Amniotic epithelial cell (primary cell): ENCODE measurements at places on chromosomes 6 and 20.

- DNase-seq: no peak
Measured at GRCh38 chr20:64159711-64160110, 4.5 kb upstream of the MYT1 start.

- DNase-seq: no peak
Measured at GRCh38 chr20:16537025-16537665, 36.1 kb downstream of the KIF16B start.

DNA sequence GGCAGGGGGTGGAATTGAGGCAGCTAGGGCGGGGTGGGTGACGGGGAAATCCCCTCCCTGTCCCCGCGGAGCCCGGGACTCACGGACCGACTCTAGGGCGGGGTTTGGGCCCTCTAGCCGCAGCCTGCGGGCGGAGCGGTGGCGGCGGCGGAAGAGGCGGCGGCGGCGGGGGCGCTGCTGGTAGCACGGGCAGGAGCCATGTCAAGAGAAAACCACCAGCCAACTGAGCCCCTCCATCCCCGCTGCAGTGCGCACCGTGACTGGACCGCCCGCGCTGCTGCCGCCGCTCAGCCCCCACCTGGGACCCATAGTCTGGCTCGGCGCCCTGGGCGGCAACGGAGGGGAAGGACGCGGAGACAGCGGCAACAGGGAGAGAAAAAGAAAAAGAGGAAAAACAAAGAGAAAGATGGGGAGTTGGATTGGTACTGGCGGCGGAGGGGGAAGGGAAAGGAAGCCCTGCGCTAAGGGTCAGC lies 1.2 kb upstream of the C6orf62 start:
- DNase-seq: no peak

DNA sequence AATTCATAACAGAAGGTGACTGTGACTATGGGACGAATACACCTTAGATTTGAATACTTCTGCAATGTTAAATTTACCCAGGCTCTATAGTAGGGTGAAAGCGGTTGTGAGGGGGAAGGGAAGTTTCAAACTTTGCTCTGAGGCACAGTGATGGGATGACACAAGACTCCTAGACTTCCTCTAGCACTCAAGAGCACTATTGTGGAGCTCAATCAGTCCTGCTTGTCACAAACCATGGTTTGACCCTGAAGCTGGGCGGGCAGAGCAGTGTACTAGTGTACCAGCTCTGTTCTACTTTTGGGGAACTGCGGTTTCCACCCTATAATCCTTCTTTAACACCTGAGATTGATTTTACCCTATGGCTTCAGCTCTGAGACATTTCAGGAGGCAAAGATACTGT lies 17.1 kb downstream of the TRIM27 start:
- no peak for DNase-seq

- no peak for DNase-seq
Measured at GRCh38 chr6:133418108-133418507, 177.0 kb downstream of the EYA4 start.

- DNase-seq: peak; percentile 70
Measured at GRCh38 chr20:46814366-46815232, 80.0 kb upstream of the EYA2 start.
